ENCODE measurements at places on chromosomes 13 and 19.

GRCh38 chr13:95123726-95124125 is 177.5 kb downstream of the ABCC4 start:
- DNase-seq: no peak

GRCh38 chr13:23984546-23984945 is 87.2 kb upstream of the C1QTNF9B start:
- DNase-seq: peak; percentile 65

DNA sequence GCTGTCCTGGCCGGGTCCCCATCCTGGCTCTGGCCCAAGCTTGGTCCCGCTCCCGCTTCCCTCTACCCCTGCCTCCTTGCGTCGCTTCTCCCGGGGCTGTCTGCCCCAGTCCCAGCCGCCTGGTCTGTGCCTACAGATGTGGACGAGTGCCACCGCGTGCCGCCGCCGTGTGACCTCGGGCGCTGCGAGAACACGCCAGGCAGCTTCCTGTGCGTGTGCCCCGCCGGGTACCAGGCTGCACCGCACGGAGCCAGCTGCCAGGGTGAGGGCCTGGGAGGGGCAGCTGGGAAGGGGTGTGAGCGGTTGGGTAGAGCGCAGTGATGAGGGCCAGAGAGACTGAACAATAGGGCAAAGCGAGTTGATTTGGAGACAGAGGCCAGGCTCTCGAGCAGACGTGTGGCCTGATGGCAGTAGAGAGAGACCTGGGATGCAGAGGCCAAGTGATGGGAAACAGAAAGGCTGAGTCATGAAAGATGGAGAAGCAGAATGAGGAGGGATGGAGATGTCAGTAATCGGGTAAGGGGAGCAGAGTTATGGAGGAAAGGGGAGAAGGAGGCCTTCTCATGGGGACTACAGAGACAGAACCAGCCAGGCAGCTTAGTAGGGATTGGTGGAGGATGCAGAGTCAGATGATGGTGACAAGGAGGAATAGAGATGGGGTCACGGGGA is 9.4 kb downstream of the LTBP4 start:
- no peak for DNase-seq

DNA sequence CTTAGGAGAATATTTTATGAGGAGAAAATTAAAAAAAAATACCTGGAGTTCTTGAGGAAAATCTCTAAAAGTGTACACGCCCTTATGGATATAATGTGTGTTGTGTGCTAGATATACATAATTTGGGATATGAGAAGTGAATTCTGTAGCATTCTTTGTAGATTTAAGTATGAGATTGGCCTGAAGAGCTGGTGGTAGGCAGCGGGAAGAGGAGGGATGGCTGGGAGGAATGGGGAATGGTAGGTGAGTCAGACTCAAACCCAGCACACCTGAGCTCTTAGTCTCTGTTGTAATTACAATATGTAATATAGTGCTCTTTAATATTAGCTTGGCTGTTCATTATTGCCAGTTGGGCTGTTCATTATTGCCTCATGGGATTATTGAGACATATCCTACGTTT is 7.0 kb downstream of the CHAMP1 start:
- no peak for DNase-seq

DNA sequence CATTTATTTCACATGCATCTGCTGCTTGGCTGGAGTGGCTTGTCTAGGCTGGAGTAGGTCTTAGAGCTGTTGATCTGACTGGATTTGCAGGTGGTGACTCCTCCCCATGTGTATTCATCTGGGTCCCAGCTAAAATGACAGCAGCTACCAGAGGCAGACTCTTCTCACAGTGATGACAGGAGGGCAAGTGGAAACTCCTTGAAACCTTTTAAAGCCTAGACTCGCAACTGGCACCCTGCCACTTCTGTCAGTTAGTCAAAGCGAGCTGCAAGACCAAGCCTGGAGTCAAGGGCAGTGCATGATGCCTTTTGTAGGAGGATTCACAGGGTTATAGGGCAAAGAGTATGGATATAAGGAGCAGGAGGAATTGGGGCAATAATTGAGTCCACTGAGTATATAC is 65.2 kb downstream of the TEX26 start:
- no peak for DNase-seq

- no peak for DNase-seq
These were observed 88.9 kb downstream of the TSHZ3 start for GRCh38 chr19:31260171-31260933.

- DNase-seq: no peak
These were observed 20.8 kb downstream of the LAIR2 start for GRCh38 chr19:54523403-54523802.

DNA sequence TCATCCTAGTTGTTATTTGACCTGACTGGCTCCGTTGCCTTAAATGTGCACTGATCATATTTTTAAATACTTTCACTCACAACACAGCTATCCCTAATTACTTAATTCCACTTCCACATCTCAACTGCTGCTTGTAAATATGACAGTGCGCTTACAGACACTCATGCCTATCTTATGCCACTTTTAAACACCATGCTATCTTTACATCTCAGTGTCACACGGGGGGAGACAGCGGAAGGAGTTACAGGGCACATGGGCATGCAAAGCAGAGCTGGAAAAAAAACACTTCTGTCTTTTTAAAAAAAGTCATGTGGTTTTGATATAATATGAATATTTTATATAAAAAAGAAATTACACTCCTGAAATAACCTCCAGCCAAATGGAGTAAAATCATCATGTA is 44.1 kb downstream of the SMAD9 start:
- DNase-seq: no peak

DNA sequence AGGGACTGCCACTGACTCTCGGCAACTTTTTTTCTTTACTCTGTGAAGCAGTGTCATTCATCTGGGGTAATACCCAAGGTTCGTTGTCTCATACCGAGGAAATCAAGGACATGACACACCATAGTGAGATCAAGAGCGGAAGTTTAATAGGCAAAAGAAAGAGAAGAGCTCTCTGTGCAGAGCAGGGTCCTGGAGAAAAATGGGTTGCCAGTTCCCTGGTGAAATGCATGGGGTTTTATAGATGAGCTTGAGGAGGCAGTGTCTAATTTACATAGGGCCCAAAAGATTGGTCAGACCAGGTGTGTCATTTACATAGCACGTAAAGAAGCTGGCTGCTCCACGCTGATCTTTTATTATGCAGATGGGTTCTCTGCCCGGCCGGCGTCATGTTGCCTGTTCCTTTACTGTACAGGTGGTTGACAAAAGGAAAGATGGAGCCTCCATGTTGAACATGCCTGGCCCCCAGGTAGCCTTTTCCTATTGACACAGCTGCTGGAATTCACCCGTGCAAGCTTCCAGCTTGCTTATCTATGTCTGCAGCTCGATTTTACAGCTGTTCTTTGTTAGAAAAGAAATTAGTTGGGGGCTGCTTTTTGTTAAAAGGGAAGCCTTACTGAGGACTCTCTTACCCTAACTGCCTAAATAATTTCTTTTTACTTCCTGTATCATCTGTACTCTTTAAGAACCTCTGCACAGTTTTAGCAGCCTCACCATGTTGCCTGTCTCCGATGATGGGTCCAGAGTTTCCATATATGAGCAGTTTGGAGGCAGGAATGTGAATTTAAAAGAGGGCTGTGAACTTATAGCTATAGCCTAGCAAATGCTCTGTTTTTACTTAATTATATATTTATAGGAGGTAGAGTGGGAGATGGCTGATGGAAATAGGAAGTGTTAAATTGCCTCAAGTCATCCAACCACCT is 98.0 kb upstream of the DIAPH3 start:
- no peak for DNase-seq

DNA sequence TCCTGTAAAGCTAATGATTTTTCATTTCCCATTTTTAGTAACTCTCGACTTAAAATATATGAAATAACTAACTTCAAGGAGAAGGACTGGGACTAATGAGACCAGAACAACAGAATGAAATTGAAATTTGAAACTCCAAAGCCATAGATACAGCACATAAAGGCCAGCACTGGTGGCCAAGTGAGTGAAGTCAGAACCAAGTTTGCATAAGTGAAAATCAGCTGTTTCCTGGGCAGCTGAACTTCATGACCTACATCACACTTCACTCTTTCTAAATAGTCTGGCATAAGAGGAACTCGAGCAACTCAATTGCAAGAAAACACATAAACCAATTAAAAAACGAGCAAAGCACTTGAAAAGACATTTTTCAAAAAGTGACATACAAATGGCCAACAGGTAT is 84.5 kb downstream of the DCLK1 start:
- no peak for DNase-seq

- DNase-seq: no peak
These were observed 147.3 kb downstream of the UFM1 start for GRCh38 chr13:38496917-38497316.

GRCh38 chr13:35621989-35622388 is 145.5 kb upstream of the MAB21L1 start:
- peak; percentile 38 for DNase-seq

- DNase-seq: peak; percentile 6
These were observed 119.1 kb downstream of the KLF12 start for GRCh38 chr13:74015137-74015536.

GRCh38 chr19:39568604-39569003 is 28.6 kb upstream of the EID2 start:
- peak; percentile 47 for DNase-seq

DNA sequence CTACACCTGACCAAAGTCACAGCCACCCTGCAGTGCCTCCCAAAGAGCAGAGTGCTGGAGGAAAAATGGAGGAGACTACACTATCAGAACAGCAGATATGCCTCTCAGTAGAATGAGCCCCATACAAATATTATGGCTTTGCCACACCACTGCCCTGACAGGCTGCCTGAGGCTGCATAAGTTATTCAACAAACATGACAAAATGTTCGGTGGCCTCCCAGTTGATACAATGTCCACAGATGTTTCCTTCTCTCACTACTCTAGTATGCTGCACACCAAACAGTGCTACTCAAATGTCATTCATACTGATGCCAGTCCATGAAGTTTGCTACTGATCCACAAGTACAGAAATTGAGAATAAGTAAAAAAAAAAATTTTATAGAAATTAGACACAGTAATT is 41.0 kb downstream of the N4BP2L2 start:
- no peak for DNase-seq

- DNase-seq: no peak
These were observed 799 bp downstream of the MYBPC2 start for GRCh38 chr19:50433201-50434180.

DNA sequence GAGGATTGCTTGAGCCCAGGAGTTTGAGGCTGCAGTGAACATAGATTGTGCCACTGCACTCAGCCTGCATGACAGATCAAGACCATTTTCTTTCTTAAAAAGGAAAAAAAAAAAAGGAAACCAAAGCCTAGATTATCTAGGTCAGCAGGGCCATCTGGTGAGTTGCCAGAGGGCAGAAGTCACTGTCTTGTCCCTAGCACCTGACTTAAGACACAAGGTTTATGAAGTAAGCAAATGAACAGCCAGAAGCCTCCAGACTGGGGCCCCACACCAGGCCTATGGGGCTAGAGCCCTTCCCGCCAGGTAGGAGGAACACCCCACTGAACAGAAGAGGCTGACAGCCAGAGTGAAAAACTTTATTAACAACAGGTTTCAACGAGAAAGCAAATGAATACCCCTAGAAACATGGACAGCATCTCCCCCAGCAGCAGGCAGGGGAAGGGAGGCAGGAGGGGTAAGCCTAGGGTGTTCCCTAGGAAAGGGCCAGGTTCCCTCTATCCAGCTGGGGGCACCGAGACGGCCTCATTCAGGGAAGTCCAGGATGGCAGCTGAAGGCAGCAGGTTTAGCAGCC is 1.2 kb downstream of the WDR83 start:
- DNase-seq: no peak

DNA sequence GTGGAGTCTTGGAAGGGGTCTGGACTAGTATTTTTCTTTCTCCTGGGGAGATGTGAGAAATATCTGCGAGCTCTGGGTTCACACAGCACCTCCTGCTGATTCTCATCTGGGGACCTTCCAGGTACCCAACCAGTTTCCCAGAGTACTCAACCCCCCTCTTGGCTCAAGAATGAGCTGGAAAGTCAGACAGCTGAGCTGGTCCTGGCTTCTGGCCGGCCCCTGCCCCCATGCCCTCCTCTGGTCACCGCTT is 2.2 kb upstream of the PDE4A start:
- DNase-seq: no peak

- peak; percentile 37 for DNase-seq
These were observed 13.2 kb downstream of the SPART start for GRCh38 chr13:36332986-36333385.

DNA sequence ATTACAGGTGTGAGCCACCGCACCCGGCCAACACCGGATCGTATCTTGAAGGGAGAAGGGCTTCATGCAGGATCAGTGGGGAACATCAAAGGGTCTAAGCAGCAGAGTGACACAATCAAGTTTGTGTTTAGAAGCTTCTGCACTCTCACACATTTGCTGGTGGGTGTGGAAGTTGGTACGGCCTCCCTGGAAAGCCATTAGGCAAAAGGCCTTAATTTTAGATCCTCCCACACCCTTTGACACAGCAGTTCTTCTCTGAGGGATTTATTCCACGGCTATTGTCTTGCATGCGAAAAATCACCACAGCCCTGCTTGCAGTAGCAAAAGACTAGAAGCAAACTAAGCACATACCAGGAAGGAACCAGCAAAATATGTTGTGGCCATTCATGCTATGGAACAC is 18.3 kb upstream of the SLC1A5 start:
- no peak for DNase-seq

- DNase-seq: no peak
These were observed 628.8 kb downstream of the SLITRK6 start for GRCh38 chr13:85170372-85170771.

- DNase-seq: no peak
These were observed 865 bp upstream of the CRLF1 start for GRCh38 chr19:18607226-18608101.

DNA sequence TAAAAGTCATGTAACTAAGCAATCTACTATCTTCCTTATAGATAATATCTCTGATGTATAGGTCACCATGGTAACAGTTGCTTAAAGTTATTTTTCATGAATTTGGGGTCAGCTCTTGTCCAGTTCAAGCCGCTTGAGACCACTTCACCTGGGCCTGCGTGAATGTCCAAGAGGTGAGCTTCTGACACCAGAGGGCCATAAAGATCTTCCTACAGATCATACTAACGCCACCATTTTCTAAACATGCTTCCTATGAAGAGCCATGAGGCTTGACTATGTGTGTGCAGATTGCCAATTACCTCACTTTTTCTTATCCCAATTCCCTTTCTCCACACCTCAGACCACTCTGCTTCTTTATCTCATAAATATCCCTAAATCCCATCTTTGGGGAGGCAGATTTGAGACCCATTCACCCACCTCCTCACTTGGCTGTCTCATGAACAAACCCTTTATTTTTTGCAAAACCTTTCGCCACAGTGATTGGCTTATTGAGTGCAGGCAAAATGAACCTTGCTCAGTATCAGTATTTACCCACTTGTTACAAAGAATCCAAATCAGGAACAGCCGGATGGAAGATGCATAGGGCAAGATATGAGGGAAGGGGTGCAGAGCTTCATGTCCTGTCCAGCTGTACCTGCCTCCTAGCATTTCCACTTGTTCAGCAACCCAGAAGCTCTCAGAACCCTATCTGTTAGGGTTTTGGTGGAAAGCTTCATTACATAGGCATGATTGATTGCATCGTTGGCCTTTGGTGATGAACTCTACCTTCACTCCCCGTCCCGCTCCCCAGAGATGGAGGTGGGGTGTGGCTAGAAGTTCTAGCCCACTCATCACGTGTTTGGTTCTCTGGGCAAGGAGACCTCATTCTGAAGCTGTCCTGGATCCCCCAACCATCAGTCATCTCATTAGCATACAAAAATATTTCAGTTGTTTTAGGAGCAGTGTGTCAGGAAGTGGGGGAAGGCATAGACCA is 34.2 kb downstream of the FAM187B start:
- no peak for DNase-seq

- DNase-seq: no peak
These were observed 611.0 kb upstream of the SGCG start for GRCh38 chr13:22569811-22570210.

- DNase-seq: peak; percentile 63
These were observed 265.9 kb downstream of the MYO16 start for GRCh38 chr13:108895220-108895704.
